ENCODE measurements at places on chromosomes 3 and 15.
A peak's percentile ranks its signal among the peaks of the same experiment; 100 is the strongest.

- no peak for DNase-seq
Measured at GRCh38 chr3:178975320-178975719, 96.3 kb downstream of the ZMAT3 start.

GRCh38 chr3:62605413-62606068 is 232.2 kb upstream of the FEZF2 start:
- no peak for DNase-seq

GRCh38 chr15:99474909-99475753 is 90.7 kb upstream of the MEF2A start:
- no peak for DNase-seq

DNA sequence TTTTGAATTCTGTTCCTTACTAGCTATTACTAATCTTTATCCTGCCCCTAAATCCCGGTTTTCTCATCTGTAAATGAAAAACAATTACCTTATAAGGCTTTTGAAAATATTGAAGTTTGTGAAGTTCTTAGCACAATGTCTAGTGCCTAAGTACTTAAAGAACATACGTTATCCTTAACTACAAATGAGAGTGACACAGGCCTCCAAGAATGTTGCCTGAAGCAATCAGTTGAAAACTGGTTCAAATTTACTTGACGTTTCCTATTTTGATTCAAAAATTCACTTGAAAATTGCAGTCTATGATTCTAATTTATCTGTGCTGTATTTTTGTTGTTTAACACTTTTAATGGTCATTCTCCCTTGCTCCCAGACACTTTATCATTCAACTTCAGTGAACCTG is 3.2 kb downstream of the SENP7 start:
- no peak for DNase-seq

DNA sequence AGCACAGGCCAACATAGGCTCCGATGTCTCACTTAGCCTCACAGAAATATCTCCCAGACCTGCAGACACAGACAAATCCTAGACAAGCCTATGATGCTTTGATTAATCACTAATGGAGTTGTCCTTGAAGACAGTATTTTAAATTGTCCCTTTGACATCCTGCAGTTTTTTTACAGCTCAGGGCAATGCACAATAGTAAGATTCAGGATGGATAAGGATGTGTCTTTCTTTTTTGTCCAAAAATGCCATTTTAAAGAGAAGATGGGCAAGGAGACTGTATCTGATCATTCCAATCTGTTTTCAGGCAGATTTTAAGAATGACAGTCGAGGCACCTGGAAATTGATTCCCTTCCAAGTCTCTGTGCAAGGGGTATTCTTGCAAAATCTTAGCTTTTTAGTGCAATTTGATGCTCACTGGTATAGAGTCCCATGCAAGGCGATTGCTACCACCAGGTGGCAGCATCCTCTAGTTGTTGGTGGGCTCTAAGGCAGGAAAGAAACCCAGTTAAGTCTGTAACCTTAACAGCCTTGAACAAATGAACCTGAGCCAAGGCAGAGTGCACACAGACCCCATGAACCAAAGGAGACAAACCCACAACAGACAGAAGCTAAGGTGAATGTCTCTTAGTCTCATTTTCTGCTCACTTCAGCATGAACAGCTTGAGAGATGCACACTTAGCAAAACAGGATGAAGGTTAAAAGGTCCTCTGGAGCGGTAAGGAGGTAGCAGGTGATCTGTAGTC is 51.2 kb upstream of the MINAR1 start:
- peak; percentile 47 for DNase-seq

- DNase-seq, result no peak
Measured at GRCh38 chr3:110383356-110383755, 688.3 kb upstream of the NECTIN3 start.

DNA sequence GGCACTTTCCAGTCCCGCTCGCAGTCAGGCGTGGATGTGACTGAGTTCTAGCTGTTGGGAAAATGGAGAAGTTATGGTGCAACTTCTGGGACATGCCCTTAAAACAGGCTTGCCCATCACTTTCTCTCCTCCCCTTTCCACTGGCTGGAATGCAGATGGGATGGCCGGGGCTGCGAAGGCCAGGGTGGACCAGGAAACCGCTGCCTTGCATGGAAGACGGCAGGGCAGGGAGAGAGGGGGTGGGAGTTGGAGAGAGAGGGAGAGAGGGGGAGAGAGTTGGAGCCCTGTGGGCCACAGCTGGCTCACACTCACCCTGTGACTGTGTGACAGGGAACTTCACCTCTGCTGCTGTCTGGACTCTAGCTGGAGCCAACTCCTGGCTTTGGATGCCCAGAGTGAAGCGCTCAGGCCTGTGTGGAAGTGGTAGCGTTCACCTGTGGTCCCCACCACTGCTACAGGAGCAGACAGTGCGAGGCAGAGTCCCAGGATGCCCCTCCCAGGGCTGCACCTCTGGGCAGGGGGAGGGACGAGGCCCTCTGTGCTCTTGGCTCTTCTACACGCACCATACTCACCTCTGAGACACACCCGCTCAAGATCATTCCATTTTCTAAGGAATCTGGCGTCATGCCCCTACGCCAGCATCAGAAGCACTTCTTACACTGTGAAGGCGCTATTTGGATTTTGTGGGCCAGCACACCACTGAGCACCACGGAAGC is 36.6 kb downstream of the KLHL25 start:
- no peak for DNase-seq

DNA sequence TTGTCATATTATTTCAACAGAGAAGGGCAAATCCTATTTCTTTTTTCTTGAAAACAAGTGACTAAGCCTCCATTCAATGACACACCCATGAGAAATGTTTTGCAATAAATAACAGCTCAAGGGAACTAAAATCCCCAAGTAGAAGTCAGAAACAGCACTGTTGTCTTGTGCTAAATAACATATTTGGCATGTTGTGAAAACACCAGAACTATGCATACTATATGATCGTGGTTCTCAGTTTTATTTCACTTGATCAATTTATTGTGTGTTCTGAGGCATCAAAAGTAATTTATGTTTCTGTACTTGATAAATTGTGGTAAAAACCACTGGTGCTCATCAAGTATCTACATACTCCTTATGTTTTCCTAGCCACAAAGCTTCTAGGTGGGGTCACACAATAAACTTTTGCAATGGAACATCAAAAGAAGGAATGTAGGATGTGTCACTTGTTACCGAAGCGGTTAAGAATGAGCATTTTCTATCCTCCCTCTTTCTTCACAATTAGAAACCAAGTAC is 691.7 kb upstream of the CBLB start:
- DNase-seq, result no peak

- no peak for DNase-seq
Measured at GRCh38 chr3:129890891-129891290, 2.6 kb downstream of the TMCC1 start.

DNA sequence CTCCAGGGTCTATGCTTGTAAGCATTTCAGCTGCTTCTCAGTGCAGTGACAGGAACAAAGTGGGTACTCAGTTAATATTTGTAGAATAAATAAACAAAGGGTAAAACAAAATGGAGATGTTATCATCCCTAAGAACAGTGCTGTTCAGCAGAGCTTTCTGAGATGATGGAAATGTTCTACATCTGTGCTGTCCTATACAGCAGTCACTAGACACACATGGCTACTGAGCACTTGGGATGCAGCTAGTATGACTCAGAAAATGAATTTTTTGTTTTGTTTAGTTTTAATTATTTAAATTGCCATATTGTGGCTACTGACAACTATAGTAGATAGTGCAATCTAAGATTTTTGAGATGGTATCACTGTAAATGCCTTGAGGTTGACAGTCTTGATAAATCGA is 283.8 kb upstream of the ADAMTS9 start:
- no peak for DNase-seq

GRCh38 chr3:139944256-139944910 is 9.4 kb downstream of the CLSTN2 start:
- DNase-seq, result no peak

GRCh38 chr3:29822071-29822470 is 541.2 kb downstream of the RBMS3 start:
- DNase-seq, result no peak

- no peak for DNase-seq
Measured at GRCh38 chr15:57634290-57634689, 42.6 kb downstream of the MYZAP start.

DNA sequence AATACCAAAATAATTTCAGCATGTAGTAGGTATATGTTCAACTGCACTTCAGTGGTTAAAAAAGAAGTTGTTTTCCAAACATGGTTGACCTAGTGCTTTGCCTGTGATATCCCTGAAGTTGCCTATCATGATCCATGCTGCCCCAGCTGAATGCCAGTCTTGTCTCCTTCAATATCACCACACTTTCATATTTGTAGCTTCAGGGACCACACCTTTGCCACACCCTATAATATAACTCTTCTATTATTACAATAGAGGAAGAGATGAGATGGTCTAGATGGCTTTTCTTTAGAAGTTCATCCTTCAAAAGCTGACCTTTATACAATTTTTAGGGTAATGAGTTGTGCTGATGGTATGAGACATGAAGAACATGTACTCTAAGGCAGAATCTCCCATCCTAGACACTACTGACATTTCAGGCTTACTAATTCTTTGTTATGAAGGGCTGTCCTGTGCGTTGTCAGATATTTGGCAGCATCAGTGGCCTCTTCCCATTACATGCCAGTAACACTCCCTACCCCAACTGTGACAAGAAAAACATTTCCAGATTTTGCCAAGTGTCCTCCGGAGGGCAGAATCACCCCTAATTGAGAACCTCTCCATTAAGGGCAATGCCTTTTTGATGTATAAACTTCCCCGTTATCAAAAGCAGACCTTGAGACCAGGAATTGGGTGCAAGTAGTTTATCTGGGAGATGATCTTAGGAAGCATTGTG is 76.2 kb upstream of the PLCL2 start:
- DNase-seq, result no peak

- peak; percentile 47 for DNase-seq
Measured at GRCh38 chr3:15097891-15098290, 1.1 kb downstream of the RBSN start.

GRCh38 chr3:183342824-183343223 is 85.6 kb downstream of the MCF2L2 start:
- DNase-seq, result no peak

- DNase-seq, result no peak
Measured at GRCh38 chr3:15563190-15563589, 38.2 kb downstream of the HACL1 start.

DNA sequence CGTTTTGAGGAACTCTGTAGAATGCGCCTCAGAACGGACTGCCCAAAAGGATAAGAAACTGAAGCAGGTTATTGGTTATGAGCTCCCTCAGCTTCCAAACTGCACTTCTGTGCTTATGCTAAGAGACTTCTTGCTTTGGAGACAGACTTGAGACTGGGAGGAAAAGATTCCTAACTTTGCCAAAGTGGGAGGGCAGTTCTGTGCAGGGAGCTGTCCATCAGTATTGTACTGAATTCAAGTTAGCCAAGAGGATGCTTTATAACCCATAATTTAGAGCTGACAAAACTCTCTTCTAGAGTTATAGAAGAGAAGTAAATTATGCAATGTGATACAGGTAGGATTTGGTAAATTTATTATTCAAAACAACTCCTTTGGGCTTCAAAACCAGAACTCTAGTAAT is 519.8 kb upstream of the GBE1 start:
- DNase-seq, result no peak

DNA sequence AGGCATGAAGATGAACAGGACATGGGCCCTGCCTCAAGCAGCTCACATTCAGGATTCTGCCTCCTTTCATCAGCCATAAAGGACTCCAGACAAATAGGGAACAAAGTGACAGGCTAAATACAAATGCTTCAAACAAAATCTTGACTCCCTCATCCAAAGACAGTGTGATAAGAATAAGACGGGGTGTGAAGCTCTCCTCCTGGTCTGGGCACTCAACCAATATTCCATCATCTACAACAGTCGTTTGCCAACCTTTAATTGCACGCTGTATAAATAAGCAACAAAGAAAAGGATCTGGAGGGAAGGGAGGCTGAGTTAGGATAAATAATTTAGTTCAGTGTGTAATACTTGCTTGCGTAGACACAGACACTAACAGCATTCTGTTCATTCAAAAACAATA is 5.4 kb downstream of the CCDC54 start:
- DNase-seq, result no peak

DNA sequence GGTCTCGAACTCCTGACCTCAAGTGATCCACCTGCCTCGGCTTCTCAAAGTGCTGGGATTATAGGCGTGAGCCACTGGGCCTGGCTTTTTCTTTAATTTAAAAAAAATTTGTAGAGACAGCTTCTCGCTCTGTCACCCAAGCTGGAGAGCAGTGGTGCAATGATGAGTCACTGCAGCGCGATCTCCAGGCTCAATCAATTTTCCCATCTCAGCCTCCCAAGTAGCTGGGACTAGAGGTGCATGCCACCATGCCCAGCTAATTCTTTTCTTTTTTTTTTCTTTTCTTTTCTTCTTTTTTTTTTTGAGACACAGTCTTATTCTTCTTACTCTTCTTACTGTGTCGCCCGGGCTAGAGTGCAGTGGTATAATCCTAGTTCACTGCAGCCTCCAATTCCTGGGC is 19.8 kb downstream of the TUBGCP4 start:
- DNase-seq, result no peak

- DNase-seq, result no peak
Measured at GRCh38 chr15:30650012-30650929, 24.3 kb downstream of the ARHGAP11B start.

GRCh38 chr15:89018207-89018606 is 70.0 kb upstream of the ABHD2 start:
- DNase-seq, result no peak

GRCh38 chr3:1068985-1069384 is 23.8 kb upstream of the CNTN6 start:
- DNase-seq, result no peak

- no peak for DNase-seq
Measured at GRCh38 chr15:25680686-25681025, 182.5 kb downstream of the ATP10A start.

DNA sequence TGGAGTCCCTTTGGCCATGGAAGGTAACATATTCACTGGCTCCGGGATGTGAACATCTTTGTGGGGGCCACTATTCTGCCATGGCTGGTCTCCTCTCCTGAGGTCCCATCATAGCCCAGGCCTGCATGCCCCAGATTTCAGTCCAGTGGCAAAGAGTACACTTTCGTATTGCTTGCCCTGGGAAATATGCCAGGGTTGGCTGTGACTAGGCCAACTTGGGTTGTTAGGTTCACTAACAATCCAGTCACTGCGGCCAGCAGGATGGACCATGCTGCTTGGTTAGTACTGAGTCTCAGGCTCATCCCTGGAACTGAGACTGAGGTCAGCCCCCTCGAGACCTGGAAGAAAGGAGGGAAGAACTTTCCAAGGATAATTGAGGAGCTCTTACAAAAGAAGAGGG is 9.8 kb upstream of the EEFSEC start:
- DNase-seq, result no peak

DNA sequence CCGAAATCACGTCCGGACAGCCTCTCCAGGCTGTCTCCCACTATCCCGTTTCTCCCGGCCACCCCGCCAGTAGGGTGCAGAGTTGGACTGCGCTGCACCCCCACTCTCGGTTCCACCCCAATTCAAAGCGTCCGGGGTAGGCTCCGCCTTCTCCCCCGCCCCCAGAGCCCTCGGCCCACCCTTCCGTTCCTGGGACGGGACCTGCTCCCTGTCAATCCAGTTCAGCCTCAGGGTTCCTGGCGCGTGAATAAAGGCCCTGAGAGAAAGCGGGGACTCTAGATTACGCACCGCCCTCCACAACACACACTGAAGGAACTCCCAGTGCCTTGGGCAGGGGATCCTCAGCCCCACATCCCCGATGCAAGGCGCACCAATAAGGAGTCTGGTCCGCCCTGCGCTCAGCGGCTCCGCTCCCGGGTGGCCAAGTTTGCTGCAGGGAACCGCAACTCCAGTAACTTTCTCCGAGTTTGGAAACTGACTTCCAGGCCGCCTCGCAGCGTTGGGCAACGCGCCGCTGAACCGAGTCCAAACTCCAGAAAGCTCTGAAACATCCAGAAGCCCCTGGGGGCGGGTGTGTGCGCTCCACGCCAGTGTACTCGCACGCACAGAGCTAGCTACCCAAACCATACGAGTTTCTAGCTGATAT is 1.9 kb downstream of the ADAMTS9 start:
- no peak for DNase-seq
